ENCODE measurements at places on chromosomes 3 and 15. TPM values are rescaled to one million over a fixed set of nuclear protein-coding genes. Genes with fewer than 3 reads are reported as not detected.

Gene RAB6B
- 59.1 TPM for total RNA-seq

Gene ACKR2
- total RNA-seq: 0.44 TPM

Gene SLC27A2
- not detected for total RNA-seq

Gene CGNL1
- 31.9 TPM for total RNA-seq

Gene AADACL2
- not detected for total RNA-seq

Gene SERINC4
- 0.44 TPM for total RNA-seq

Gene PRR20G
- total RNA-seq: not detected

Gene LIPC
- 1.5 TPM for total RNA-seq

Gene DET1
- 5.5 TPM for total RNA-seq

Gene FEZF2
- total RNA-seq: not detected

Gene GPR62
- 0.16 TPM for total RNA-seq

DNA sequence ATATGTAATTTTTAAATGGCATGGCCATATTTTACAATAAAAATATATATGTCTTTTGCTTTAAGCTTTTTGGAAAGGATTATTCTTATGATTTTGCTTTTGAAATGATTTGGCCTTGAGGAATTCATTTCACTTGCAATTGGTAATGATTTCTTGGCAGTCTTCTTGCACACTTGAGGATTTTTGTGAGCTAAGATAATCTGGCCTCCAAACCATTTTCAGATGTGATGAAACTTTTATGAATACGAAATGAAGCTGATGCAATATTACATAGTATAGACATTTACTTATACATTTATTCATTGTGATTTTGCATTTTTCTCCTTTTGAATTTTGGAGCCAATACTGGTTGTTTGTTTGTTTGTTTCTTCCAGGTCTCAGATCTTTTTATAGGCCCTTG, 6.4 kb upstream of the SH2D7 start:
- H3K4me3 ChIP-seq: no peak overlapping the region
- no peak overlapping the region for H3K27ac ChIP-seq
- DNase-seq: no peak
- H3K27me3 ChIP-seq: no peaks in the 10 kb centered on the region

DNA sequence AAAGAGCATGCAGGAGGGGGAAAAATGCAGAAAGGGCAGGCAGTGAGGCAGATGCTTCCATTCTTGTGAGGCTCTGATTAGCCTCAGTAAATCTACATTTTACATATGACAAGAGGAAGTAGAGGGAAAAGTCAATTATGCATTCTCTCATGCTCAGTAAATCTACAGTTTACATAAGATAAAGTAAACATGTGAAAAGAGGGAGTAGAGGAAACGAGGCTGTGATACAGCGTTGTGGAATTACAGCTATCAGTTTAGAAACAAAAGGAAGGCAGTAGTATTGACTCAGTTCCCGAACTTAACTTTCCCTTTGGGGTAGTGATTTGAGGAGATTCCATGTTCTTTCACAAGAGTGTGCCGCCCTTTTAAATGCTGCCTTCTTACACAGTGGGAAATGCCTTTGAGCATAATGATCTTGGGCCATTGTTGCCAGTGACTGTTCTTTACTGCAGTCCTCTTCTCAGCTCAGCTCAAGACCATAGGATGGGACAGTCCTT, 39.3 kb downstream of the OSTN start:
- no peaks in the 10 kb centered on the region for H3K4me1 ChIP-seq
- no peak overlapping the region for H3K4me3 ChIP-seq
- no peaks in the 10 kb centered on the region for H3K36me3 ChIP-seq
- H3K27me3 ChIP-seq: no peaks in the 10 kb centered on the region
- DNase-seq: no peak

DNA sequence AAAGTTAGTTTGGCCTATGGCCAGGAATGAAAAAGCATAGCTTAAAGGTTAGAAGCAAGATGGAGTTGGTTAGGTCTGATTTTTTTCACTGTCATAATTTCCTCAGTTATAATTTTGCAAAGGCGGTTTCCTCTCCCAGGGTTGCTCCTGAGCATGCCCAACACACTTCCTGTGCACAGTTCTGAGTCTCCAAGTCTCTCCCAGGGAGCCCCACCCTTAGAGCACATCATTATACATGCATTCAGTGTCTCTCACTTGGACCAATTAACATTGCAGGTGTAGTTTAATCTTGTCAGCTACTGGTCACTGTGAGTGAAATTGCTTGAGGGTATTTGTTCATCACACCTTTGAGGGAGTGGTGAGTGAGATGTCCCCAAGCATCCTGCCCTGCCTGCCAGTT, 96.0 kb upstream of the ATP10A start:
- H3K4me1 ChIP-seq: no peaks in the 10 kb centered on the region
- no peak overlapping the region for H3K27ac ChIP-seq
- DNase-seq: no peak
- no peak overlapping the region for H3K4me3 ChIP-seq
- peaks cover 26% of the 10 kb centered on the region for H3K27me3 ChIP-seq

GRCh38 chr3:24854748-24855147, 360.1 kb upstream of the THRB start:
- no peak for DNase-seq
- H3K36me3 ChIP-seq: no peaks in the 10 kb centered on the region
- H3K27ac ChIP-seq: no peak overlapping the region
- no peaks in the 10 kb centered on the region for H3K4me1 ChIP-seq

DNA sequence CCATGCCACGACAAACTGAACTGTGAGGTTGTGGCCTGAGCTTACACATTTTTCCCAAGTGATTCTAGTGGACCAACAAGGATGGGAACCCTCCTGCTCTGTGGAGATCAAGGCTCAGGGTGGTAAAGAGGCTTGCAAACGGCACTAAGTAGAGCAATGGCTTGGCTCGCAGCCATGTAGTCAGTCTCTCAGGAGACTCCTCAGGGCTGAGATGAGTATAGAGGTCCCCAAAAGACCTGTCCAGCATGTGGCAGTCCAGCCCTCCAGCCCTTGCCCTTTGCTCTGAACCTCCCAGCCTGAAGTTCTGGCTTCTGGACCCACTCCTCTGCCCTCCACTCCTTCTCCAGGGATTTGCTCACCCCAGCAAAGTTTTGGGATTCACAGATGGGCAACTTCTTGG, 8.3 kb upstream of the CAMP start:
- H3K4me3 ChIP-seq: no peak overlapping the region
- DNase-seq: peak; percentile 51
- H3K27ac ChIP-seq: peak overlapping the region; percentile 82
- peaks cover 19% of the 10 kb centered on the region for H3K4me1 ChIP-seq
- no peaks in the 10 kb centered on the region for H3K36me3 ChIP-seq
- H3K27me3 ChIP-seq: no peaks in the 10 kb centered on the region

DNA sequence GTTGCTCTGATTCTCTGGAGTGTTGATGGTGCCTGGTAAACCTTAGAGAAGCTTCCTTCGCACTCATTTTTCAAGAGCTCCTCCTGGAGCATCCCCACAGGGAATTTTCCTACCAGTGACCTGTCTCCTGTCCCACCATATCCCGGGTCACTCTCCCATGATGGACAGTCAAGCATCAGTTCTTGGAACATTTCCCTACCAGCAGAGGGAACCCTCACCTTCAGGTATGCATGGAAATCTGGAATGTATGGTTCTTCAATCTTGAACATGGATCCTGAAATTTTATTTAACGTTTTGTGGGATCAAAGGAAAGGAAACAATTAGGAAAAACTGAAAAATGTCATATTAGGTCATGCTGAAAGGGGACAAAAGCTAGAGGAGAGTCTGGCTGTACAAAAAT, 153.8 kb downstream of the SPATA16 start:
- H3K27me3 ChIP-seq: no peaks in the 10 kb centered on the region
- H3K4me1 ChIP-seq: peaks cover 4% of the 10 kb centered on the region
- DNase-seq: no peak
- no peak overlapping the region for H3K27ac ChIP-seq
- H3K36me3 ChIP-seq: no peaks in the 10 kb centered on the region

DNA sequence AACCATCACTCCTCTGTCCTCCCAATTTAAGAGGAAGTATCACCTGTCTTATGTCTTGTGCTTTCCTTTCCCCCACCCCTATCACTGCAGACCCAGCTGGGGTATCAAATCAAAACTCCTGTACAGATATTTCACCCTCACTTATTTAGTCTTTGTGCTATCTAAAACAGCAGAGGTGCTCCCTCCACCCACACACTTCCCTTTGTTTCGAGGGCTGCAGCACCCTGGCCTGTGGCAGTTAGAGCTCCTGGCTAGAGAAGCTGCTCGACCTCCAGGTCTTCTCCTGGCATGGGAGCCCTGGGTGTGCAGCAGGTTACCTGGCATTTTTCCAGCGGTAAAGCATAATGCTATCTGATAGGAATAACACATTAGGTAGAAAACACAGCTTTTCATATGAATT, 181.4 kb upstream of the BCL6 start:
- peaks cover 18% of the 10 kb centered on the region for H3K4me1 ChIP-seq
- H3K36me3 ChIP-seq: no peaks in the 10 kb centered on the region
- no peak overlapping the region for H3K27ac ChIP-seq
- no peaks in the 10 kb centered on the region for H3K27me3 ChIP-seq

DNA sequence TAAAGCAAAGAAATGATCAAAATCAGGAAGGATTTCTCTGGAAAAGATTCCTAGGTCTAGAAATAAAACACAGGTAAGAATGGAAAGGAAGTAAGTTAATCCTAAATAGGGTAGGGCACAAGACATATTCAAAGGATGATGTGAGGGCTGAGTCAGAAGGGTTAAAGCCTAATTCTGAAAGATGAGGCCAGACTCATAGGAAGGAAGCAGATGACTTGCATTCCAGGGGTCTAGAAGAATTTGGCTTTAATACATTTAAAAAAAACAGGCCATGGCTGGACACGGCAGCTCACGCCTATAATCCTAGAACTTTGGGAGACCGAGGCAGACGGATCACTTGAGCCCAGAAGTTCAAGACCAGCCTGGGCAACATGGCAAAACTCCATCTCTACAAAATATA, 3.2 kb downstream of the SSR3 start:
- H3K4me1 ChIP-seq: peaks cover 87% of the 10 kb centered on the region
- H3K27me3 ChIP-seq: no peaks in the 10 kb centered on the region
- peak overlapping the region; percentile 96 for H3K27ac ChIP-seq
- peaks cover 50% of the 10 kb centered on the region for H3K36me3 ChIP-seq

GRCh38 chr3:146682171-146682570, 77.0 kb upstream of the PLSCR5 start:
- H3K27me3 ChIP-seq: no peaks in the 10 kb centered on the region
- H3K27ac ChIP-seq: no peak overlapping the region
- H3K4me3 ChIP-seq: no peak overlapping the region
- no peak for DNase-seq
- H3K4me1 ChIP-seq: peaks cover 12% of the 10 kb centered on the region

- no peaks in the 10 kb centered on the region for H3K36me3 ChIP-seq
- no peak for DNase-seq
- H3K27ac ChIP-seq: no peak within 1 kb of the TSS
- H3K4me3 ChIP-seq: peak within 1 kb of the TSS; percentile 19
- peaks cover 56% of the 10 kb centered on the region for H3K27me3 ChIP-seq
Measured at GRCh38 chr15:32641517-32642059, at the start of gene SCG5. Gene SCG5, plus strand, starts transcription at chr15:32641710. Its CDS starts 1,883 bp downstream, at chr15:32643593.

- H3K27ac ChIP-seq: peak overlapping the region; percentile 95
- H3K27me3 ChIP-seq: no peaks in the 10 kb centered on the region
- no peaks in the 10 kb centered on the region for H3K36me3 ChIP-seq
- peak overlapping the region; percentile 79 for H3K4me3 ChIP-seq
Measured at GRCh38 chr15:60591496-60592370, 112.8 kb upstream of the ICE2 start.

- no peak overlapping the region for H3K27ac ChIP-seq
- H3K36me3 ChIP-seq: no peaks in the 10 kb centered on the region
- DNase-seq: no peak
Measured at GRCh38 chr15:62075595-62076277, 9.0 kb downstream of the C2CD4A start.

GRCh38 chr3:2904054-2904453, 206.1 kb downstream of the IL5RA start:
- no peaks in the 10 kb centered on the region for H3K27me3 ChIP-seq
- H3K27ac ChIP-seq: no peak overlapping the region
- no peaks in the 10 kb centered on the region for H3K36me3 ChIP-seq
- no peak for DNase-seq
- no peak overlapping the region for H3K4me3 ChIP-seq
- no peaks in the 10 kb centered on the region for H3K4me1 ChIP-seq

Measured in left ventricle myocardium inferior (tissue), 1 donor.